ENCODE measurements at places on chromosomes 16 and 17. TPM values are rescaled to one million over a fixed set of nuclear protein-coding genes. Genes with fewer than 3 reads are reported as not detected.

Gene C16orf86
- total RNA-seq: not detected

Gene OR1A1
- total RNA-seq: not detected

Gene TBC1D3C
- not detected for total RNA-seq

Gene CD79B
- total RNA-seq: not detected

Gene CBFA2T3
- total RNA-seq: 0.23 TPM

Gene USP43
- 3.8 TPM for total RNA-seq

Gene KRT25
- total RNA-seq: not detected

Gene SOST
- total RNA-seq: not detected

Gene ERN2
- total RNA-seq: not detected

All from A549 treated with RU486 at 1 μM for 4 hours (cell line).